ENCODE measurements at places on chromosomes 12 and 14. TPM values are rescaled to one million over a fixed set of nuclear protein-coding genes. Genes with fewer than 3 reads are reported as not detected.

Gene AMN1
- total RNA-seq, result 8.8 TPM

Gene MGP
- total RNA-seq, result not detected

Gene KRT85
- total RNA-seq, result not detected

Gene LTBP2
- total RNA-seq, result 0.86 TPM

Gene ARHGAP9
- 0.75 TPM for total RNA-seq

Gene ADGRD1
- total RNA-seq, result 3.6 TPM

Gene PTPRB
- total RNA-seq, result 0.73 TPM

Gene FAM186B
- 1.4 TPM for total RNA-seq

Gene YLPM1
- 65.0 TPM for total RNA-seq

Gene FSCB
- not detected for total RNA-seq

Gene NEMF
- total RNA-seq, result 62.7 TPM

Gene GPRC5D
- total RNA-seq, result not detected

Gene MTHFD1
- total RNA-seq, result 203 TPM

Gene ZNF891
- 2.3 TPM for total RNA-seq

Gene LRRC43
- total RNA-seq, result not detected

Gene KLRB1
- total RNA-seq, result not detected

Gene ANP32D
- total RNA-seq, result not detected

Gene TESPA1
- not detected for total RNA-seq

Gene ARHGEF40
- 7.1 TPM for total RNA-seq

Gene GPD1
- 1.5 TPM for total RNA-seq

Gene WDR89
- 14.4 TPM for total RNA-seq

All from Caco-2 (cell line).